HT1080 (cell line): ENCODE measurements at places on chromosomes 2 and 18. TPM values are rescaled to one million over a fixed set of nuclear protein-coding genes. Genes with fewer than 3 reads are reported as not detected.

TMEM37 gene
- 0.24 and 0.27 TPM in 2 replicates for total RNA-seq

CFAP53 gene
- total RNA-seq = 0.31 and 0.33 TPM in 2 replicates

ALPP gene
- total RNA-seq = not detected in 2 replicates

AUP1 gene
- total RNA-seq = 169 and 184 TPM in 2 replicates

ARL5A gene
- 79.3 and 94.7 TPM in 2 replicates for total RNA-seq

MYO7B gene
- total RNA-seq = 1.1 and 1.3 TPM in 2 replicates

SP5 gene
- total RNA-seq = not detected in 2 replicates

GCC2 gene
- total RNA-seq = 8.0 and 10.3 TPM in 2 replicates

TCF4 gene
- 11.5 and 14.7 TPM in 2 replicates for total RNA-seq

IL1RN gene
- total RNA-seq = 0.10 TPM in 1 of 2 replicates, not detected in the other

TUBA3D gene
- total RNA-seq = 2.9 and 3.0 TPM in 2 replicates

STARD6 gene
- not detected in 2 replicates for total RNA-seq

UPP2 gene
- total RNA-seq = not detected in 2 replicates

VWA3B gene
- not detected in 2 replicates for total RNA-seq
